ENCODE measurements at places on chromosomes 11 and 22.
A peak's percentile ranks its signal among the peaks of the same experiment; 100 is the strongest.

GRCh38 chr22:39997939-39998726, 3.4 kb downstream of the FAM83F start:
- DNase-seq = no peak

- DNase-seq = no peak
These were observed 23.7 kb upstream of the PDE3B start for GRCh38 chr11:14619603-14620531.

DNA sequence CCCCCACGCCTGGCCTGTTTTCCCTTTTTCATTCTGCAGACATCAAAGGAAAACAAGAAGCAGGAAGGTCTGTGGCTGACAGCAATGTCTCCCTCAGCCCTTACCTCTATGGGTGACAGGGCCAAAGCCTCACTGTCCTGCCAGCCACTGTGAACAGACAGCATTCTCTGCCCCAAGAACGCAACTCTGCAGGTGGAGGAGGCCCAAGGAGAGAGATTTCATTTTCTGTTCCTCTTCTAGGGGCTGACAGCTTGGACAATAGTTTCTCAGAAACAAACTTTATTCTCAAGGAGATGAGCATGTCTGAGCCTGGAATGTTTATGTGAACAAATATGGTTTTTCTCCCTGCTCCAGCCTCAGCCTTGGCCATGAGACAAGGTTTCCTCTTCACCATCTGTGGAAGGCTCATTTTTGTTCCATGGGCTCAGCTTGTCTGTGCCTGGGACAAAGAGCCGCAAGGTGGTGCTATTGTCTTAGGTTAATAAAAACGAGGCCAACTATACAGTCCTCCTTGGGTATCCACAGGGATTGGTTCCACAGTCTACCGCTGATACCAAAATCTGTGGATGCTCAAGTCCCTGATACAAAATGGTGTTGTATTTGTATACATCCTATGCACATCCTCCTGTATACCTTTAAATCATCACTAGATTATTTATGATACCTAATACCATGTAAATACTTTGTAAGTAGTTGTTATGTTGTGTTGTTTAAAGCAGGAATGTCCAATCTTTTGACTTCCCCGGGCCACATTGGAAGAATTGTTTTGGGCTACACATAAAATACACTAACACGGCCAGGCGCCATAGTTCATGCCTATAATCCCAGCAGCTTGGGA, 5.8 kb downstream of the PIWIL3 start:
- DNase-seq = peak; percentile 21

GRCh38 chr11:8318536-8318935, 54.9 kb upstream of the LMO1 start:
- no peak for DNase-seq

- no peak for DNase-seq
These were observed 44.7 kb downstream of the ABTB2 start for GRCh38 chr11:34313099-34313517.

DNA sequence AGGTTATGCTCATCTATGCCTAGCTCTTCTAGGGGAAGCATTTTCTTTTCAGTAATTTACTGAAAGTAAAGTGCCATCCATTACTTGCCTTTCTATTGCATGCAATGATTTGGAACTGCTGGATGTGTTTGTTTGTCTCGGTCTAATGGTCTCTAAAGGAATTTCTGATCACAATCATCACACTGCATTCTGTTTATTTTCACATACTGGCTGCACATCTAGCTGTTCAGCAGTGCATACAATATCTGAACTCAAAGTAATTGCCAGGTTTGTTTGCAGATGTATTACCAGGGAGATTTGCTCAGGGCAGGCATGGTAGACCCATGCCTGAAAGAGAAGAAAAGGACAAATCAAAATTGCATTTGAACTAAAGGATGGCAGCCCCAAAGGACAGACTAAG, 36.4 kb upstream of the CWF19L2 start:
- no peak for DNase-seq

DNA sequence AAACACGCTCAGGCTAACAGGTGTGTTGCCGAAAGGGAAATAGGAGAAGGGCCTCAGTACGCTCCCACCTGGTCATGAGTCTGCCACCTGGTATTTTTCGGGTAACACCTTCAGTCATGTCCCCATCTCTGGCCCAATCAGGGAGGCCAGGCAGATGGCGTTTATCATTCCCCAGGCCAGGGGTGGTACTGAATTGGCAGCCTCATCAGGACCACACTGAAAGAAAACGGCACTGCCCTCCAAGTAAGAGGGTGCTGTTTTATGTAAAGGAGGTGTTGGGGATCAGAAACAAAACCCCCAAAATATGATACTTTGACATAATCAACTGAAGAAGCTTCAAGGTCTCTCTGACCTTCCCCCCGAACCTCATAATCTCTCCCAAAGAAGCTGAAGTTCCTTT, 58.9 kb downstream of the RCN1 start:
- DNase-seq = no peak
